ENCODE measurements at places on chromosomes 12 and 14. TPM values are rescaled to one million over a fixed set of nuclear protein-coding genes. Genes with fewer than 3 reads are reported as not detected.

DNA sequence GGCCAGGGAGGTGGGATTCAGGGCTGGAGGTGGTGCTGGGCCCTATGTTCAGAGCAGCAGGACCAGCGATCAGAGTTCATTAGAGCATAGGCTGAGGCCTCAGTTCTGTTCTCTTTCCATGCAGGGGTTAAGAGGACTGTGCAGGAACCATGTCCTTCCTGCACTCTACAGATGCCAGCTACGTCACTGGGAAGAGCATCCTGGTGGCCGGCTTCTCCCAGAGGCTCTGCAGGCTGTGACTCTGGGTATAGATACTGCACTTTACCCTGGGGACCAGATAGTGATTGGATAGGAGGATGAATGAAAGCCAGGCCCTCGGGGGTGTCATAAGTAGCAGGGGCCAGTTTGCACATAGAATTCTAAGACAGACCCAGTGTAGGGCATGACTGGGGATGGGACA lies 92.6 kb downstream of the DHRS2 start:
- no peak for DNase-seq

DNA sequence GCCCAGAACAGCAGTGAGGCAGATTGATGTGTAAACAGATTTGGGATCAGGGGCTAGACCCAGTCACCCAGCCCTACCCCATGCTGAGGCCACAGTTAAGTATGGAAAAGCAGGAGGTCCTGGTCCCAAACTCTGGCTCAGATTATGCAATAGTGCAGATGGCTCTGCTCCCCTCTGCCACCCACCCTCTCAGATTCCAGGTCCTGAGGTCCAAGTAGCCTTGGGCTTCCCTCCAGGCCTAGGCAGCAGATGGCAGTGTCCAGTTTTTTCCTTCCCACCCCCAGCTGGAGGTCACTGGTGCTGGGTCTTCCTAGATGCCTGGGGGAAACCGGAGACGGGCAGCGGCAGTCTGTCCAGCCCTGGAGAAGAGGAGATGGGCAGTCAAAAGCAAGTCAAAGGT lies 2.8 kb upstream of the DHH start:
- no peak for DNase-seq

DNA sequence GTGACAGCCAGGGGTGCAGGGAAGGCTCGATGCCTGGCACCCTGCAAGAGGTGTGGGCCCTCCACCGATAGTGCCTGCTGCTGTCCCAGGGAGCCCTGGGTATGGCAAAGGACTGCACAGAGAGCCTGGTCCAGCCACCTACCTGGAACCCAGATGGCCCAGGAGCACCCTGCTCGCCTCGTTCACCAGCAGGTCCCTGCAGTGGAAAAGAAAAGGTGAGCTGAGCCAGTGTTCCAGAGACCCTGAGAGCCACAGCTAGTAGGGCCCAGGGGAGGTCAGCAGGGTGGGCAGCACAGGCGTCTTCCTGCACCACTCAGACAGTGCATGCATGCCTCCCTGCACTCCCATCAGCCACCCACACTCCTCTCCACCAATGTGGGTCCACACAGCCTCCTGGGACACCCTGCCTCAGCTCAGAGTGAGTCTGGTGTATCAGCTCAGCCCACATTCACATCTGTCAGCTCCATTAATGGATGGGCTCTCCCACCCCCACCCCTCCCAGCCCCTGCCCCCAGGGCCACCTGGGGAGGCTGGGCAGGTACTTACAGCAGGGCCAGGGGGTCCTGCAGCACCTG lies 20.2 kb downstream of the TMEM106C start:
- DNase-seq, result no peak

GRCh38 chr12:125340791-125341190 lies 275.6 kb downstream of the AACS start:
- DNase-seq, result peak; percentile 64

GRCh38 chr14:26404927-26405326 lies 192.9 kb downstream of the NOVA1 start:
- no peak for DNase-seq

- no peak for DNase-seq
Measured at GRCh38 chr14:37062191-37062803, 110.1 kb downstream of the SLC25A21 start.

- DNase-seq, result no peak
Measured at GRCh38 chr14:102389246-102389645, 26.5 kb downstream of the TECPR2 start.

GRCh38 chr14:77660754-77661153 lies 44.3 kb upstream of the SPTLC2 start:
- DNase-seq, result peak; percentile 54

DNA sequence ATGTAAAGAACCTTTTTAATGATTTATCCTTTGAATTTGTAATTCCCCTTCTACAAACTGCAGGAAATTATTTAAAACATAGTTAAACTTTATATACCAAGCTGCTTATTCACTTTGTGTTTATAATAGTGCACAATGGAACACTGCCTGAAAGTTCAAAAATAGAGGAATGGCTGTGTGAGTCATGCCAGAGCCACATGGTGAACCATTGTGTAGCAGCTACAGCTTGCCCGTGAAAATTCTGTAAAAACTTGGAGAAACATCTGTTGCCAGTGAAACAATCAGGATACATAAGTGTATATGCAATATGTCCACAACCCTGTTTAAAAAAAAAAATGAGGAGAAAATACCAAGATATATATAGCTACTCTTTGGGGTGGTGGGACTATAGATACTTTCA lies 59.5 kb downstream of the VEZT start:
- peak; percentile 39 for DNase-seq

DNA sequence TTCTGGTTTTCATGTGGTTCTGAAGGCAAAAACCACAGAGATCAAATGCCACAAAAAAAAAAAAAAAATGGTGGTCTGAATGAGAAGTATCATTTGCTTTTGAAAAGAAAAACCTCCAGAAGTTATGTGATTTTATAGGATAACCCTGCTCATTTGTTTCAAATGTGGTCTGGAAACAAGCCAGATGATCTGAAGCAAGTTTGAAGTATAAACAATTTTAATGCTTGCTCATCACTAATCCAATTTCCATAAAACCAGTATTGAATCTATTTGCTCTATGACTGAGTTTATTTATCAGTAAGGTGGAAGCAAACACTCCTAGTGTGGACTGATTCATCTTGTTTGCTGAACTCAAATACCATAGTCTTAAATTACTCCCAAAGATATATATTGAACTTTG lies 407.3 kb upstream of the FLRT2 start:
- peak; percentile 50 for DNase-seq

DNA sequence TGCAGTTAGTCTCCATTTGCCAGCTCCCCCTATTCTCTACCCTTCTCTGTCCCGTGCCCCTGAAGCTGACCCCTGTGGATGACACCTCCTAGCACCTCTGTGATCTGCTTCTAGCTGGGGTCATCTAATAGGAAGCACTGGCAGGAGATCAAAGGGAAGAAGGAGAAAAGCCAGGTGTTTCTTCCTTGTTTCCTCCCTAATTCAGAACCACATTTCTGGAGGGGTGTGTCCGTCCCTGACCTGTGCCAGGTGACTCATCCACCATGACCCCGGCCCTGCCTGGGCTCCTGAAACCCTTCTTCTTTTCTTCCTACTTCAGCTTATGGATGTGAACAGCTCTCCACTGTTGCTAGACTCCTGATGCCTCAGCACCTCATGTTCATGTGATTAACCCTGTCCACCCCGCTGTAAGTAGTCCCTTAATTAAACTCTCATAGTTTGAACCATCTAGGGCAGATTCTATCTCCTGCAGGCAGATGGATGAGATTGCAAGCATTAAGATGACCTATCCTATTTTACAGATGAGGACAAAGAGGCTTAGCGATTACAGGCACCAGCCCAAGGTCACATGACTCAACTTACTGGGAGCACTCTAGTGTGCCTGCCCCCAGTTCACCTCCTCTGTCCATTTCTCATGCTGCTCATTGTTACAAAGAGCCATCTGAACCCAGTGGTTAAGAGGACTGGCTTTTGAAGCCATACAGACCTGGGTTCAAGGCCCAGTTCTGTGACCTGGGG lies 770.5 kb downstream of the MED13L start:
- DNase-seq, result no peak

- DNase-seq, result no peak
Measured at GRCh38 chr14:89401241-89401640, 15.8 kb downstream of the FOXN3 start.

- no peak for DNase-seq
Measured at GRCh38 chr12:94690198-94690771, 39.9 kb upstream of the TMCC3 start.

GRCh38 chr12:13851828-13852227 lies 129.6 kb downstream of the GRIN2B start:
- no peak for DNase-seq

GRCh38 chr14:61670576-61670975 lies 24.7 kb upstream of the HIF1A start:
- no peak for DNase-seq

DNA sequence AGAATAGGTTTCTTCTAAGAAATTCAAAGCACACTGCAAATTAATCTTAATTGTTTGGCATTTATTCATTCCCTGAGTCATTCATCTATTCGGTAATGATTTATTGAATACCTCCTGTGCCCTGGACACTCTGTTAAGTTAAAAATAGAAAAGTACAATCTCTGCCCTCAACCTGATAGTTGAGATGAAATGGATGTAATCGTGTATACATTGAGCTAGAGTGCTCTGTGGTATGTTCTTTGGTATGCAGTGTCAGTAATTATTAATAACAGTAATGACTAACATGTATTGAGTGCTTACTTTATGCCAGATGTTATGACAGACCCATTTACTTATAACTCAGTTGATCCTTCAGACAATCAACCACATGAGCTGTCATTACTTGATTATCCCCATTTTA lies 47.6 kb downstream of the UTP20 start:
- no peak for DNase-seq

GRCh38 chr14:54220071-54220703 lies 176.6 kb upstream of the CDKN3 start:
- no peak for DNase-seq

DNA sequence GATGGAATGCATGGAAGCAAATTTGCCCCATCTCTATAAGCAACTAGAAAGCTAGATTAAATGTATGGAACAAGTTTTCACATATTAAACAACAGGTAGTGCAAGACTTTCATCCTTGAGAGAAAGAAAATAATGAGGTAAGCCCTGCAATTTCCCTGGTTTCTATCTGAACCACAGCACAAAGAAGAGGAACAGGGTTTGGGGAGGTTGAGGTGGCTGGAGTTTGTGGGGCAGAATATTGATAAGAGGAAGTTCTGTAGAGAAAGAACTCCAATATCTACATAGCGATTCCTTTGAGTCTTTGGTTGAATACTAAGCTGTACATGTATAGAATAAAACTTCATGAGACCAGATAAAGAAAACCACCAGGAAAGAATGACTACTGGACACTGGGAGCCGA lies 96.3 kb upstream of the CCND2 start:
- DNase-seq, result no peak

GRCh38 chr12:74890237-74890599 lies 319.4 kb downstream of the KCNC2 start:
- DNase-seq, result peak; percentile 69

- DNase-seq, result no peak
Measured at GRCh38 chr12:76571256-76571655, 11.7 kb upstream of the OSBPL8 start.

DNA sequence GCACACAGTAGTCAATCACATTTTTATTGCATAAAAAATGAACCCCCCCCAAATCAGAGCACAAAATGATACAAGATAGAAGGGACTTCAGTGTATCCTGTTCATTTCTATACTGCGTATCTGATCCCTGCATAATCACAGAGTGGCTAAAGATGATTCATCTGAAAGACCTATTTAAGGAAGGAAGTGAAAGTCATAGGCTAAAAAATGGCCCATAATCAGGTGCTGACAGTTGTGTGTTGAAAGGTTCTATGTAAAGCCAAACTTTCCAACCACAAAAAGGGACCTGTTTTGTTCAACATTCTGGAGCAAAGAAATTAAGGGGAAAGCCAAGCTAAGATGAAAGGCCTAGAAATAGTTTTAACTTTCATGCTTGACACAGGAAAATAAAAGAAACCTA lies 147.8 kb upstream of the ATP2B1 start:
- peak; percentile 19 for DNase-seq

DNA sequence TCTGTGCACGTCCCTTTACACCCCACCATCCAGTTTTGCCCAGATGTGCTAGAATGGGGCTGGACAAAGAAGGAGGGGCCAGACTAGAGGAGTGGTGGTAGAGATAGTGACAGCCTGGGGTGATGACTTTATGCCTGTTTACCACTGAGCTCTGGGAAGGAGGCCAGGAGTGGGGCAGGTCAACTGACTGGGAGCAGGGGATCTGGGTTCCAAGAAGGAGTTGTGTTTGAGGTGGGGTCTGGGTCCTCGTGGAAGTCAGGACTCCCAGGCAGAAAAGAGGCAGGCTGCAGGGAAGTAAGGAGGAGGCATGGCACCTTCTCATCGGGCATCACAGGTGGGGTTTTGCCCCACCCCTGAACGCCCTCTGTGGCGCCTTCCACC lies 315 bp downstream of the LTB4R2 start:
- no peak for DNase-seq

The PRB2 gene
- total RNA-seq, result not detected

The DDHD1 gene
- 21.9 TPM for total RNA-seq

The TAS2R42 gene
- not detected for total RNA-seq

The WNT1 gene
- total RNA-seq, result not detected

The DAAM1 gene
- 10.8 TPM for total RNA-seq

The CYP46A1 gene
- total RNA-seq, result 0.37 TPM

The NUAK1 gene
- 1.3 TPM for total RNA-seq

The AGAP2 gene
- total RNA-seq, result 4.0 TPM
